PC-3 (cell line): ENCODE measurements at places on chromosomes 13 and 19.

GRCh38 chr13:94858856-94859255, 146.5 kb upstream of the SOX21 start:
- no peak for DNase-seq

DNA sequence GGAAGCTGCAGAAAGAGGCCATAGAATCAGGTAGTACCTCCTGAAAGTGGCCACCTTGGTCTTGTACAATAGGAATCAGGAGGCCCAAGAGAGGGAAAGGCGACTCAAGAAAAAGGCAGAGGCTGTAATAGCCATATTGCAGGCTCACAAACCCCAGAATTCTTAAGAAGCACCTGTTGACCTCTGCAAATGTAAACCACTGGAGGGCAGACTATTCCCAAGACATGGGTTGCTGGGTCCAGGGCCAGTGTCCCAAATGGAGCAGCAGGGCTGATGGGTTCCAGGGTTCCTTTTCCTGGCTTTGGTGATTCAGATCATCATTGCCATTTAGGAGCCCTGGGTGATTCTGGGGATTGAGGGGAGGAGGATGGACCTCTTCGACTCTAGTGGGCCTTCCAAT, 167.6 kb downstream of the B3GLCT start:
- DNase-seq, result no peak

- no peak for DNase-seq
Observed at GRCh38 chr13:90068658-90069057, 1278.8 kb upstream of the MIR17HG start.

DNA sequence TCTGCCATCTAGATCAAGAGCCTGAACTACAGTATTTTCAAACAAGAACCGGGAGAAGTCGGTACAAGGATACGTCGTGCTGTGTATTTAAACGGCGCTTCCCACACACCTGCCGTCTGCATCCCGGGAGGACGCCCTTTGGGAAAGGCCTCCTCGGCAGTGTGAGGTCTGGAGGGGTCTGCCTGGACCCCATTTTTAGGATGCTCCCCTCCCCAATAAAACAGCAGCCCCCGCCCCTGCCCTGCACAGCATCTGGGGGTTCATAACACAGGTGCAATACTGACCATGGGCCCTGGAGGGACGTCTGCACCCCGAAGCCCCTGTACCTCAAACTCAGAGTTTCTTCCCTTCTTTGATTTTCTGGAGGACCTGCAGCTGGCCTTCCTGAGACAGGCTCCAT, 4.1 kb upstream of the C13orf46 start:
- no peak for DNase-seq

- peak; percentile 27 for DNase-seq
Observed at GRCh38 chr13:33235078-33235477, 50.5 kb downstream of the STARD13 start.

- no peak for DNase-seq
Observed at GRCh38 chr19:18307271-18307681, 15.6 kb downstream of the LSM4 start.

- no peak for DNase-seq
Observed at GRCh38 chr19:17570791-17571190, 15.3 kb downstream of the COLGALT1 start.

- DNase-seq, result peak; percentile 44
Observed at GRCh38 chr19:11338569-11339253, 746 bp downstream of the RAB3D start.

DNA sequence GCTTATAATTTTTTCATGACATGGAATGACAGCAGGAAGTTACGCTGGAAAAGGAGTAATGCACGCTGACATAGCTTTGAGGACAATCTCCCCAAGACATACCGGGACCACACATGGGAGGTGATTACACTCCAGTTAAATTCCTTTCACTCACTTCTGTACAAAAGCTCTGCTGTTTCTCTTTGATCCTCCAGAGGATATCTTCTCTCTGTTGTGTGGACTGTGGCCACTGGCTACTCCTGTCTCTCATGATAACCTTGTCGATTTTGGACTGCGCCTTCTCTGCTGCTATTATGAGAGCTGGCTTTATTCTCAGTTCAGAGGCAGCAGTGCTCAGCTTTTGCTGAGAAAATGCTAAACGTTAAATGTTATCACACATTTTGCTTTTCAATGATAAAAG, 464.6 kb downstream of the FGF9 start:
- no peak for DNase-seq

GRCh38 chr13:32893176-32893575, 123.0 kb upstream of the KL start:
- no peak for DNase-seq

DNA sequence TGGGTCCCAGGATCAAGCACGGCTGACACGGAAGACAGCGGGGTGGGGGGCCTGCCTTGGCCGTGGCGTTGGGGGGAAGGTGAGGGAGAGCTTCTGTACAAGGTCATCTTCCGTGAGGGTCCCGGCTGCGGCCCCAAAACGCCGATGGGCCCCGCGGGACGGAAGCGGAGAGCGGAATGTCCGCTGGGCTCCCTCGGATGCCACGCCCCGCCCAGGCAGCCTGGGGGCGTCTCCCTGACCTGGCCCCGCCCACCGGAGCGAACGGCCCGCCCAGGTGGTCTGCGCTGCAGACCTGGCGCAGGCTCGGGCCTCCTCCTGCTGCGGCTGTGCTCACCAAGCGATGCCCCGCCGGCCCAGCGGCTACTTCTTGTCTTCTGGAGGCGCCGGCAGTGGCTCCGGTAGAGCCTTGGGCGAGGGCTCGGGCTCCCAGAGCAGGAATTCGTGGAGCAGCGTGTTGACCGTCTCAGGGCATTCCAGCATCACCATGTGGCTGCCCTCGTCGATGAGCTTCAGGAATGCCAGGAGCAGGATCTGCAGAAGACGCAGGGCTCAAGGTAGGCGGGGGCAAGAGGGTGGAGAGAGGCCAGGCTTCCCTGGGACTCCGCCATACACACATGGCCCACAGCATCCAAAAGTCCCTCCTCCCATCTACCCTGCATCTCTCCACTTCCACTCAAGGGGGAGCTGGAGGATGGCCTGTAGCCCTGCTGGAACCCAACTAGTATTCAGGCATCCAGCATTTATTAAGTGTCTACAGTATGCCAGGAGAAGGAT, 10.7 kb downstream of the ABHD8 start:
- peak; percentile 72 for DNase-seq

DNA sequence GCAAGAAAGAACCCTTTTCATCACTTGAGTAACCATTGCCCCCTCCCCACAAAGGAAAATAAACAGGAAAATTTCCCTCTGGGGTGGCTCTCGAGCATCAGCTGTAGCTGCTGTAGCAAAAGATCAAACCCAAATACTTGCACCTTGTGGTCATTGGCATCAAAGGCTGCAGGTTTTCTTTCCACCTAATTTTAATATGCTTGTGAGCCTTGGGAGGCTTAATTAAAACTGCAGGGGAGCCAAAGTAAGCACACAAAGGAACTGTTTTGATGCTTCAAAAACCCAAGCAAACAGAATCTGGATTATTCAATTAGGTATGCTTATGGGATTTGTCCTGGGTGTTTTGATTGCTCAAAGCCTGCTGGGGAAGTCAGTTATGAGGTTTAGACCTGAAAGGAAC, 119.5 kb downstream of the SHISA2 start:
- no peak for DNase-seq

GRCh38 chr13:97224544-97225300, 2.6 kb downstream of the MBNL2 start:
- DNase-seq, result peak; percentile 71

DNA sequence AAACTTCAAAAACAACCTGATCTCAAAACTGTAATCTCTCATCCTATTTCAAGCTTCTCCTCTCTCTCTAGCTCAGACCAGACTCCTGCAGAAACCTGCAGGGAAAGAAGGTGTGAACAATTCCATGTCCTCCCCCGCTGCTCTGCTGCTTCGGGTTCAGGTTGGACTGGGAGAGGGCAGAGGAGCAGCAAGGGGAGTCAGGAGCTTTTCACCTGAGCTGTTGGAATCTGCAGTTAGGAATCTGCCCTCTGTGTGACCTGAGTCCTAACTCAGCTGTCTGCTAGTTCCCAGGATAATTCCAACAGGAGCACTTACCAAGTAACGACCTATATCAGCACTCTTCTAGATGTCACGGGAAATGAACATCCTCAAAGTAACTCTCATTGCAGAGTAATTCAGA, 118.3 kb downstream of the DNAJC15 start:
- no peak for DNase-seq

GRCh38 chr19:44846455-44847143, 502 bp downstream of the NECTIN2 start:
- DNase-seq, result no peak

DNA sequence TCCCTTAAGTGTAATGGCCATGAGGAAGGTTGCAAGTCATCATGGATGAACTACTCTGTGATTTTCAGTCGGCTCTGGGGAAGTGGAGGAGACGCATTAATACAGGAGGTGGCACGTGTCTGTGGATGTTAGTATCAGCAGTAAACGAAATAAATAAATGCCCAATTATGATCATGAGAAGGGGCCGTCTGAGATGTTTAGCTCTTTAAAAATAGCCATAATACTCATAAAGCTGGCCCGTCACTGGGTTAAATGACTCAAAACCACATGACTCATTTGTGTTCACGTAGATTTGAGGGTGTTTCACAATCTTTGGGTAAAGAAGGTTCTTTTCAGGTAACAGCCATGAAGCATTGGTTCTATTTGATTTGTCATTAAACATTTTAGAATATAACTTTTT, 620.6 kb downstream of the GPC6 start:
- DNase-seq, result peak; percentile 80

DNA sequence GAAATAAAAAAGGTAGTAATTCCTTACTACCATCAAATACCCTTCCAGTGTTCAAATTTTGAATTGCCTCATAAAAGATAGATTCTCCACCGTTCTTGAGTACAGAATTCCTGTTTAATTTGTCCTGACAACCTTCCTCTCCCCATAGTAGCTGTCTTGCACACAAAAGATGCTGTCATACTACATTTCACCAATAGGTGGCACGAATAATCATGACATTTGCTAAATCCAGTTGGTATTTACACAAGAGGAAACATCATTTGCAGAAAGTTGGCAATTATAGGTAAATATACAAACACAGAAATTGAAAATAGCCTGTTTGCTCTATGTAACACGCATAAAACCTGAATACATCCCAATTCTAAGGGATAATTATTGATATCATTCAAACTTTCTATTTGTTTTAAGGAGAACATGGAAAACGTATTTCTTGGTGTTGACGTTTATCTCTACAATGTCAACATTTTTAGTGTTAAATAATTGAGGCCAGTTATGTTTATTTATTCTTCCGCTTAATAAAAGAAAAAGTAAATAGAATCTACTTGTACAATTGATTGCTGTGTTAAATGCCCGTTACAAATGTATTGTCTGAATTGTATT, 58.3 kb upstream of the CLDN10 start:
- DNase-seq, result peak; percentile 83

DNA sequence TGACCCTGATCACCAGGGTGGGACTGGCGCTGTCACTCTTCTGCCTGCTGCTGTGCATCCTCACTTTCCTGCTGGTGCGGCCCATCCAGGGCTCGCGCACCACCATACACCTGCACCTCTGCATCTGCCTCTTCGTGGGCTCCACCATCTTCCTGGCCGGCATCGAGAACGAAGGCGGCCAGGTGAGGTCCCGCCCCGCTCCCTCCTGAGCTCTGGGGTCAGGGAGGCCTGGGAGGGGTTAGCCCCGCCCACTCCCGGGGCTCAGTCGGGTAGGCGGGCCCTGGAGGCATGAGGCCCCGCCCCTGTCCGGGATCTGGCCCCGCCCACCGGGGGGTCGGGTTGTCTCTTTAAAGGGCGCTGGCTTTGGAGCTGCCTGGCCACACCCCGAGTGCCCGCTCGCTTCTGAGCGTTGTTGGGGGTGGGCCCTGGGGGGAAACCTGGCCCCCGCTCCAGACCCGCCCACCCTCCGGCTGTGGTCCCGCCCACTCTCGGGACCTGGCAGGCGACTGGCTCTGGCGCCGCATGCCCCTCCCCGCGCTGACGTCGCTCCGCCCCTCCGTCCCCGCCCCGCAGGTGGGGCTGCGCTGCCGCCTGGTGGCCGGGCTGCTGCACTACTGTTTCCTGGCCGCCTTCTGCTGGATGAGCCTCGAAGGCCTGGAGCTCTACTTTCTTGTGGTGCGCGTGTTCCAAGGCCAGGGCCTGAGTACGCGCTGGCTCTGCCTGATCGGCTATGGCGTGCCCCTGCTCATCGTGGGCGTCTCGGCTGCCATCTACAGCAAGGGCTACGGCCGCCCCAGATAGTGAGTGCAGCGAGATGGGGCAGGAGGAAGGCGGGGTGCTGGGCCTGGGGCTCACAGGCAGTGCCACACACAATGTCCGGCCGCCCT, 13.1 kb downstream of the DDX39A start:
- peak; percentile 89 for DNase-seq

- no peak for DNase-seq
Observed at GRCh38 chr13:61654481-61654880, 238.8 kb upstream of the PCDH20 start.

DNA sequence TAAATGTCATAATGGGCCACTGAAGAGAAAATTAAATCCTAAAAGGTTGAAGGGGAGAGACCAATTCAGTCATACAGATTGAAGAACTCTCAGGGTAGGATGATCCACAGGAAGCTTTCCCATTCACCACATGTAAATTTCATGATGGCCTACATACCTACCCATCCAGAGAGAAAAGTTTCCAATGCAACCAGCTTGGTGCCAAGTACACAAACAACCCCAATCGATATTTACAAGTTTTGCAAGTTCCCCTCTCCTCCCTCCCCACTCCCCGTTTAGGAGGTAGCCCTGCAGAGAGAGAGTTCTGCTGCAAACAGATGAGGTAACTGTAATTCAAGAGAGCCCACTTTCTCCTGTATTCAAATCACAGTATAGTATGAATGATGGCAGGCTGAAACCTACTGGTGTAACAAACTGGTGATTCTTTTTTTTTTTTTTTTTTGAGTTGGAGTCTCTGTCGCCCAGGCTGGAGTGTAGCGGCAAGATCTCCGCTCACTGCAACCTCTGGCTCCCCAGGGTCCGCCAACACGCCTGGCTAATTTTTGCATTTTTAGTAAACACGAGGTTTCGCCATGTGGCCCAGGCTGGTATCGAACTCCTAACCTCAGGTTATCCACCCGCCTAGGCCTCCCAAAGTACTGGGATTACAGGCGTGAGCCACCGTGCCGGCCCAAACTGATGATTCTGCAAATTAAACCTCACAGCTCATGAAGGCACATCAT, 14.4 kb downstream of the FOXO1 start:
- no peak for DNase-seq

GRCh38 chr19:45356760-45357444, 13.5 kb downstream of the ERCC2 start:
- no peak for DNase-seq

DNA sequence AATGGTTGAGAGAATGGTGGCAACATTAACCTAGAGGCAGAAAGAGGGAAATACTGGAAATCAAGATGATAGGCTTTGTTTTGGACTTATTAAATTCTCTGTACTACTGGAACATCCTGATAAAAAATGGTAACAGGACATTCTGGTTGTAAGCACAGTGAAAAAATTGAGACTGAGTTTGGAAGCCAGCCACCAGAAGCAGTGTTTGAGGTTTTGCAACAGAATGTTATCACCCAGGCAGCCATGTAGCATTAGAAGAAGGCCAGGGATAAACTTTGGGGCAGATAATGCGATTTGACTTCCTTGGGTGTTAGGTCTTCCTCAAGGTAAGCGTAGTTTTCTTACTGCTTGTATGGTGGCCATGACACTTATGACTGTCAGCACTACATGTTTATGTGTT, 307.4 kb downstream of the ATP8A2 start:
- DNase-seq, result no peak

- no peak for DNase-seq
Observed at GRCh38 chr13:33401238-33401637, 115.7 kb upstream of the STARD13 start.

GRCh38 chr13:51663973-51664957, 80.0 kb downstream of the WDFY2 start:
- peak; percentile 25 for DNase-seq

GRCh38 chr13:25453850-25454365, 82.1 kb downstream of the ATP8A2 start:
- DNase-seq, result no peak
